ENCODE measurements at places on chromosomes 1 and 21.

GRCh38 chr1:45400049-45400448, 59.8 kb upstream of the MUTYH start:
- no peak for DNase-seq

GRCh38 chr21:14706712-14707510, 160.8 kb upstream of the SAMSN1 start:
- no peak for DNase-seq

- no peak for DNase-seq
These were observed 205.5 kb upstream of the C1orf105 start for GRCh38 chr1:172215006-172215405.

- DNase-seq = no peak
These were observed at the start of gene CRABP2 for GRCh38 chr1:156705321-156705917. Gene CRABP2 (minus strand): TSS chr1:156705583. CDS start chr1:156705446, 137 bp downstream.

GRCh38 chr1:227999056-227999930, 7.5 kb upstream of the WNT3A start:
- DNase-seq = peak; percentile 48

- DNase-seq = peak; percentile 98
These were observed 10.5 kb downstream of the PADI3 start for GRCh38 chr1:17259233-17259873.

- DNase-seq = no peak
These were observed 54.2 kb downstream of the SLC37A1 start for GRCh38 chr21:42567861-42568260.

GRCh38 chr1:110309767-110310166, 29.4 kb upstream of the RBM15 start:
- no peak for DNase-seq

DNA sequence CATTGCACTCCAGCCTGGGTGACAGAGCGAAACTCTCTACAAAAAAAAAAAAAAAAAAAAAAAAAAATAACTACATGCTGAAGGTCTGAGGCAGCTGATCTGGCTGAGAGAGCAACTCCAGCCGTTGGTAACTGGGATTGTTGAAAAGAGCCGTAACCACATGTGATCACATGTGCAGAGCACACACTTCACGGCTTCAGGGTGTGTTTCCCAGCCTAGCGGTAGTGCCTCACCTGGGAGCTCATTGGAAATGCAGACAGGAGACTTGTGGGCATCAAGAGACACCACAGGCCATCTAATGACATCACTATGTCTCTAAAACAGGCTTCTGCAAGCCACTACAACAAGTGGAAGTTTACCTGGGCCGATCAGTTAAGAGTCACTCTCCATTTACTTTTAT, 11.8 kb upstream of the OTUD7B start:
- DNase-seq = no peak

- DNase-seq = no peak
These were observed 3.0 kb downstream of the LRRC8D start for GRCh38 chr1:89823679-89824292.

DNA sequence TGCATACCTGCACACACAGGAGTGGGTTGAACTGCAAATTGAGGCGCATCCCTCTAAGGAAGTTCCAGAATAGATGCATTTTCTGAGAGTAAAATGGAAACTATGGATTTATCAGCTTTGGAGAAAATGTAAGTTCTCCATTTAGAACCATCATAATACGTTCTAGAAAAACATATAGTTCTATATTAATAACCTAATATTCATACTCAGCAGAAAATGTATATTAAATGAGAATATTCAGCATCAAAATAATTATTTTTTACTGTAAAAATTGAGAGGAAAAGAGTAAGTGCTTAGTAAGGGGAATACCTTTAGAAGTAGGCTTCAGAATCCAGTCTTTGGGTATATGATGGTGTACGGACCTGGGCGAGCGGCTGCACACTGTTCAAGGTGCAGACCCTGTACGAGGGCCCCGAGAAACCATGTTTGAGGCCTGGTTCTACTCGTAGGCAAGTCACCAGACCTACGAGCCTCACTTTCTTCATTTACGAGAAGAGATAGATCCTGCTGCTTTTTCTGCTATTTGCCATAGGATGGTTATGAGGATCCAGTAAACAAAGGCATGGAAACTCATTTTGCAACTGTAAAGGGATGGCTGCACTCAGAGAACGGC, 6.8 kb downstream of the CD247 start:
- DNase-seq = no peak

GRCh38 chr1:79042117-79042516, 35.6 kb upstream of the ADGRL4 start:
- DNase-seq = no peak
